ENCODE measurements at places on chromosomes 11 and 22.

- no peak for DNase-seq
These were observed 19.9 kb downstream of the CD44 start for GRCh38 chr11:35158701-35159510.

DNA sequence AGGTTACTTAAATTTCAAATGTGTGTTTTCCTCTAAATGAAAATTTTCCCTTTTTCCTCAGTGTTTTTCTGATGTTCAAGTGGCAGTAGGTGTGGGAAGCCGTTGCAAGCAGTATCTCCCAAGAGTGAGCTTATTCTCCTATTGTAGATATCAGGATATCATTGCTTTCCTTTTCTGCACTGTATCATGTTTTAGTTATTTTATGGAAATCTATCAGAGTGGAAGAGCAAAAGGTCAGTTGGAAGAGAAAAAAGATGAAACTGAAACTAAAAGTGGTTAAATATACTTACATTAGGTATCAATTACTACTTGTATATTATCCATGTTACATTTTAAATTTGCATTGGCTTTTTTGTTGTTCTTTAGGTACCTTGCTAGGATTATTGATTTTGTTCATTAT lies 57.0 kb downstream of the PDE3B start:
- no peak for DNase-seq

GRCh38 chr22:48152164-48152775 lies 1389.8 kb downstream of the TBC1D22A start:
- DNase-seq = no peak

DNA sequence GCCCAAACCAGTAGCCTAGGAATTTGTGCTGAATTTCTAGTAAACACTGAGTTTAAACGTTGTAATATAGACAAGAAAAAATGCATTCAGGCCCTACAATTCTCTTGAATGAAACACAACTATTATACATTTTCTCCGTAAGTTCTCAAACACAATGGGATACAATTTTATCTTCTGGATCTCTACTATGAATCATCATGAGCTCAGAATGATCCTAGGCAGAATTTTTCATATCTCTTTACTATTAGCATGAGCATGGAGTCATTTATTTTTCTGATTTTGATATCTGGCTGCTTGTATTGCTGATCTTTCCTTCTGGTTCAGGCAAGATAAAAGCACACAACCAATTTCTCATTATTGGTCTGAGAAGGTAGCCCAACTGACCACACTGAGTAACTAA lies 1123.4 kb upstream of the RAG2 start:
- DNase-seq = no peak

GRCh38 chr11:132330515-132330914 lies 960.1 kb downstream of the NTM start:
- no peak for DNase-seq

GRCh38 chr11:9726321-9727022 lies 62.6 kb downstream of the SWAP70 start:
- no peak for DNase-seq

- peak; percentile 56 for DNase-seq
These were observed 14.4 kb upstream of the SERPINH1 start for GRCh38 chr11:75547617-75548058.
